IMR-90 (cell line): ENCODE measurements at places on chromosomes 6 and 20. TPM values are rescaled to one million over a fixed set of nuclear protein-coding genes. Genes with fewer than 3 reads are reported as not detected.

Gene KHDC1L
- 0.18 TPM in 1 of 2 replicates, not detected in the other for total RNA-seq

Gene TOMM34
- 82.8 and 97.5 TPM in 2 replicates for total RNA-seq

Gene CRISP2
- total RNA-seq: not detected in 2 replicates

Gene SLC4A11
- total RNA-seq: 0.28 and 0.36 TPM in 2 replicates

Gene ULBP2
- total RNA-seq: 7.2 and 7.9 TPM in 2 replicates

Gene KHDC3L
- not detected in 2 replicates for total RNA-seq

Gene HLA-DPB1
- total RNA-seq: 5.8 and 7.7 TPM in 2 replicates

Gene ETV7
- total RNA-seq: under 0.01 and 0.18 TPM in 2 replicates

Gene ZNFX1
- total RNA-seq: 46.7 and 60.9 TPM in 2 replicates
